Naive thymus-derived CD4-positive, alpha-beta T cell (primary cell): ENCODE measurements at places on chromosomes 7 and 10. TPM values are rescaled to one million over a fixed set of nuclear protein-coding genes. Genes with fewer than 3 reads are reported as not detected.
A peak's percentile ranks its signal among the peaks of the same experiment; 100 is the strongest.

DNA sequence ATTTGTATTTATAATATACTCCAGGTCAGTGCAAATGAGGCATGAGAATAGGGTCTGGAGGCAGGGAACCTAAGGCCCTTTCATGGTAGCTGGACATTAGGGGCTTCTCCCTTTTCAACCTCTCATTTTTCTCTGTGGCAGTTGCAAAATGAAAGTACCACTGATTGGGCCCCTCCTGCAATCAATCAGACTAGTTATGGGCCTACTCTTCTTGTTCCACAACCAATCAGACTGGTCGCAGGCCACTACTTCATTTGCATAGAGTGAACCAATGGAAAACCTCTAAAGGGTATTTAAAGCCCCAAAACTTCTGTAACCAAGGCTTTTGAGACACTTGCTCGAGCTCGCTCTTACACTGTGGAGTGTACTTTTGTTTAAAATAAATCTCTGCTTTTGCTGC, 10.0 kb upstream of the PRPS1L1 start:
- no peak for DNase-seq
- H3K36me3 ChIP-seq = no peaks in the 10 kb centered on the region
- H3K27me3 ChIP-seq = no peaks in the 10 kb centered on the region
- H3K27ac ChIP-seq = no peak overlapping the region

DNA sequence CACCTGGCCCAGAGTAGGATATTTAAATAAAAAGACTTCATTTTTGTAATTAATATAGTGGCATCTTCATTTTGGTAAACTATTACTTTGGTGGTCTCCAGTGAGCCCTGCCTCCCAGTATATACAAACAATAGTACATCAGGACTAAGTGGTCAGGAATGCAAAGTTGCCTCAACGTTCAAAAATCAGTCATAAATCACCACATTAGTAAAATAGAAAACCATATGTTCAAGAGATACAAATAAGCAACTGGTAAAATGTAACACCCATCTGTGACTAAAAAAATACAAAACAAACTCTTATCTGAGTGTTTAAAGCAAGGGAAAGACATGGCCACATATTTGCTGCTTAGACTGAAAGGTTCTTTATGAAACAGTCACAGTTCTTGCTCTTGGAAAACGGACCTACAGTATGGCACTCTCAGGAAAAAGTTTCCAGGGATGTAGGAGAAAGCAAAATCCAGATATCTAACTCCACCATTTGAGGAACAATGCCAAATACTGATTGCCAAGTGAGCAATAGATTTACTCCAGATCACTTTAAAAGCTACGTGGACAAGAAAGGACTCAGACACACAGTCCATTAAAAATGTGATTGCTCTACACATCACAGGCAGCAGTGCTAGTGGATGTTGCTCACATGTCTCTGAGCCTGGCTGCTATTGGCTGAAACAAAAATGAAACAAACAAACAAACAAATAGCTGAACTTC, 15.1 kb upstream of the RHOBTB1 start:
- H3K27me3 ChIP-seq = no peaks in the 10 kb centered on the region
- no peaks in the 10 kb centered on the region for H3K36me3 ChIP-seq
- no peak overlapping the region for H3K27ac ChIP-seq
- no peak overlapping the region for H3K4me3 ChIP-seq
- no peaks in the 10 kb centered on the region for H3K4me1 ChIP-seq

- no peak overlapping the region for H3K4me3 ChIP-seq
- H3K27me3 ChIP-seq = no peaks in the 10 kb centered on the region
- DNase-seq = no peak
- no peaks in the 10 kb centered on the region for H3K4me1 ChIP-seq
- no peak overlapping the region for H3K27ac ChIP-seq
These were observed 280.0 kb downstream of the DGKB start for GRCh38 chr7:14622559-14622958.

DNA sequence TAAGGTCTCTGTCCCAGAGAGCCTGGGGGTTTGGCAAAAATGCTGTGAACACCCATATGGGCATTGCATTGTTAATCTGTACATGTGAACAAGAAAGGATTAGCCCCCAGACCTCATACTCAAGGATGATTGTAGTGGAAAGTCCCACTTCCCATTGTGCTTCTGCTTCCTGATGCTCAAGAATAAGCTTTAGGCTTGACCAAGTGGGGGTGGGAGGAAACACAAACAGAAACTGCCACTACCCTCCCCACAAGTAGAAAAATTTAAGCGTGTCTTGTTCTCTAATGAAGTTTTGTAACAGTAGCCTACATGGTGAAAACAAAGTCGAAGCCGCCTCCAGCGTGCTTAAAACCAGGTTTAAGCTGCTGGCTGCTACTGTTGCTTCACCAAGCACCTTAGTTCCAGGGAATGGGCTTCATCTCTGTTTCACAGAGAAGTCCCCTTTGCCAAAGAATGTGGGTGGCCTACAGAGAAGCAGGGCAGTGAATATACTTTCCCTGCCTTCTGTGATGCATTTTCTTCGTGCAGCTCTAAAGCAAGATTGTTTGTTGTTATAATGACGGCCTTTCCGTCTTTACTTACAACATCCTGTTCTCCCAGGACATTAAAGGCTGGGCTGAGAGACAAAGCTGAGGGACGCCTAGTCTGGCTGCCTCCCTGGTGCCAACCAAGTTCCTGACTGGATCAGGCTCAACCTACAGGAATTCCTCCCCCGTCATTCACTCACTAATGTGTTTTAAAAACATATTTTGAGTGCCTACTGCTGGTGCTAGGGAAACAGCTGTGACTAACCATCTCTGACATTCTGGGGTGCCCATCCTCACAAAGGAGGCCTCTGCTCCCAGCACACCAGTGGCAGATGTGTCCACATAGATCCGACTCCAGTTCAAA, 32.1 kb upstream of the CCSER2 start:
- H3K4me3 ChIP-seq = no peak overlapping the region
- H3K4me1 ChIP-seq = no peaks in the 10 kb centered on the region
- no peaks in the 10 kb centered on the region for H3K36me3 ChIP-seq
- H3K27me3 ChIP-seq = no peaks in the 10 kb centered on the region
- no peak for DNase-seq
- H3K27ac ChIP-seq = no peak overlapping the region

- no peaks in the 10 kb centered on the region for H3K4me1 ChIP-seq
- H3K36me3 ChIP-seq = no peaks in the 10 kb centered on the region
- H3K27ac ChIP-seq = no peak overlapping the region
- DNase-seq = no peak
- no peak overlapping the region for H3K4me3 ChIP-seq
- no peaks in the 10 kb centered on the region for H3K27me3 ChIP-seq
These were observed 154.2 kb downstream of the SEMA3A start for GRCh38 chr7:84040355-84040754.

DNA sequence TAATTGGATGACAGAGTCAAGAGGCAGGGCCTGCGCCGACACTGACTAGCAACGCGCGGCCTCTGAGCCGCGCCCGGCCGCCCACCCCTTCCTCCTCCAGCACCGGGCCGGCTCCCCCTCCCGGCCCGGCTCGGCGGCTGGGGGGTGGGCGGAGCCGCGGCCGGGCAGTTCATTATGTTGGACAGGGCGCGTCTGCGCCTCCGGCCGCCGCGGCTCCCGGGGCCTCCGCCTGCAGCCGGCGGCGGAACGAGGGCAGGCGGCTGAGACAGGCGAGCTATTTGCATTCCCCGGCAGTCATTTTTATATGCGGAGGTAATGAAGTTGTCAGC, 106.7 kb downstream of the SNX10 start:
- H3K27me3 ChIP-seq = peaks cover 6% of the 10 kb centered on the region
- no peaks in the 10 kb centered on the region for H3K36me3 ChIP-seq

- no peaks in the 10 kb centered on the region for H3K36me3 ChIP-seq
- H3K4me1 ChIP-seq = no peaks in the 10 kb centered on the region
- no peaks in the 10 kb centered on the region for H3K27me3 ChIP-seq
- DNase-seq = no peak
These were observed 47.2 kb downstream of the EXOC4 start for GRCh38 chr7:133300088-133300487.

DNA sequence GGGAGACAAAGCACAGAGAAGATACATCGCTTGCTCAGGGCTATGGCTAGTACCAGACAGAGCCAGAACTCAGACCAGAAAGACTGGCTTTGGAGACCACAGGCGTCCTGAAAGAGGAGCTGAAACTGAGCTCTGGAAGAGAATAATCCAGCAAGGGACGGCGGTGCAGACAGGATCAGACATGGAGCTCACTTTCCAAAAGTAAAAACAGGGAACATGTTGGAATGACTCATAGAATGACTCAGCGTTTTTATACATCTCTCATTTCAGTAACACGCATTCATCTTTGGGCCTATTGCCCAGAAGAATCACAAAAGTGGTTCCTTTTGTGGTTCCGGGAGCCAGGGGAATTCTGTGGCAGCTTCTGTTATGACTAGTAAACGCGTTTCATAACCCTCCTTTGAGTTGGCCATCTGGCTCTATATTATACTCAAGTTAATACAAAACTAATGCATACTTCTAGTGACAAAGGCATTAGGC, 37.2 kb downstream of the PLEKHS1 start:
- H3K27me3 ChIP-seq = no peaks in the 10 kb centered on the region
- H3K4me3 ChIP-seq = no peak overlapping the region
- no peaks in the 10 kb centered on the region for H3K4me1 ChIP-seq
- no peak overlapping the region for H3K27ac ChIP-seq
- no peaks in the 10 kb centered on the region for H3K36me3 ChIP-seq
- no peak for DNase-seq

DNA sequence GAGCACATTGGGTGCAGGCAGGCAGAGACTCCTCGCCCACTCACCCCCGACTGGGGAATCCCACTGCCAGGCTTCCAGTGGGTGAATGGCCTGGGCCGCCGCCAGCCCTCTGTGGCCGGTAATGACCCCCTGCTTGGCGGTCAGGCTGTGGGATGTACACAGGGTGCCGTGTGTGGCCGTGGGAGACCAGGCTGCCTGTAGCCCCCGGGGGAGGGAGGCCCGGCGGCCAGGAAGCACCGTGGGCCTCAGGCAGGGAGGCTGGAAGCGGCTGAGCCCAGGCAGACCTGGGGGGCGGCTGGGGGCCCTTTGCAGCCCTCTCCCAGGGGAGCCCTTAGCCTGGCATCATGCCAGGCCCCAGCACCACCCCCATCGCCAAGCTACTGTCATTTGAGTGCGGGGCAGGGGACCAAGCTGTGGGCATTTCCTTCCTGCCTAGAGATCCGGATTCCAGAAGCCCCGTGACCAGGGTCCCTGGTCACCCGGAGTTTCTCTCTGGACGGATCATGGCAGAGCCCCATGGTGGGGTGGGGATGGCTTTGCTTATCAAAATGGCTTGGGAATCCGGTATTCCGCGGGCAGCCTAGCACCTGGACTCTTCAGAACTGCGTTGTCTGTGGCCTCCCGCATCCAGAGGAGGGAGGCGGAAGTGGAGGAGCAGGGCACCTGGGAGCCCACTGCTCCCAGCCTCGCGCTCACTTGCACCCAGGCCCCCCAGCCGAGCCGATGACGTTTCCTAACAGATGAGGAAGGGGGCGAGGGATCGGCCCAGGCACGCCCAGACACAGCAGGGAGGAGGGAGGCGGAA, 1.1 kb downstream of the TTYH3 start:
- H3K36me3 ChIP-seq = no peaks in the 10 kb centered on the region
- DNase-seq = peak; percentile 39
- peak overlapping the region; percentile 58 for H3K4me3 ChIP-seq
- H3K4me1 ChIP-seq = peaks cover 16% of the 10 kb centered on the region
- H3K27me3 ChIP-seq = no peaks in the 10 kb centered on the region
- H3K27ac ChIP-seq = peak overlapping the region; percentile 79

- no peak overlapping the region for H3K4me3 ChIP-seq
- no peaks in the 10 kb centered on the region for H3K27me3 ChIP-seq
- no peaks in the 10 kb centered on the region for H3K4me1 ChIP-seq
- H3K36me3 ChIP-seq = no peaks in the 10 kb centered on the region
These were observed 136.1 kb upstream of the LYZL2 start for GRCh38 chr10:30765616-30766015.

- no peaks in the 10 kb centered on the region for H3K36me3 ChIP-seq
- H3K27ac ChIP-seq = no peak overlapping the region
- H3K4me1 ChIP-seq = no peaks in the 10 kb centered on the region
- no peak overlapping the region for H3K4me3 ChIP-seq
- no peaks in the 10 kb centered on the region for H3K27me3 ChIP-seq
These were observed 541.4 kb downstream of the TCERG1L start for GRCh38 chr10:130770018-130770630.

- no peak overlapping the region for H3K4me3 ChIP-seq
- H3K4me1 ChIP-seq = no peaks in the 10 kb centered on the region
- H3K36me3 ChIP-seq = no peaks in the 10 kb centered on the region
- no peak for DNase-seq
- H3K27ac ChIP-seq = no peak overlapping the region
- no peaks in the 10 kb centered on the region for H3K27me3 ChIP-seq
These were observed 21.5 kb downstream of the SKAP2 start for GRCh38 chr7:26842897-26843296.

- H3K27ac ChIP-seq = no peak overlapping the region
- H3K27me3 ChIP-seq = no peaks in the 10 kb centered on the region
- no peak for DNase-seq
- H3K4me1 ChIP-seq = peaks cover 10% of the 10 kb centered on the region
These were observed 17.1 kb downstream of the URGCP start for GRCh38 chr7:43888993-43889945.

- no peaks in the 10 kb centered on the region for H3K36me3 ChIP-seq
- DNase-seq = no peak
- no peaks in the 10 kb centered on the region for H3K4me1 ChIP-seq
- H3K4me3 ChIP-seq = no peak overlapping the region
These were observed 24.5 kb upstream of the MRC1 start for GRCh38 chr10:17784688-17785087.

DNA sequence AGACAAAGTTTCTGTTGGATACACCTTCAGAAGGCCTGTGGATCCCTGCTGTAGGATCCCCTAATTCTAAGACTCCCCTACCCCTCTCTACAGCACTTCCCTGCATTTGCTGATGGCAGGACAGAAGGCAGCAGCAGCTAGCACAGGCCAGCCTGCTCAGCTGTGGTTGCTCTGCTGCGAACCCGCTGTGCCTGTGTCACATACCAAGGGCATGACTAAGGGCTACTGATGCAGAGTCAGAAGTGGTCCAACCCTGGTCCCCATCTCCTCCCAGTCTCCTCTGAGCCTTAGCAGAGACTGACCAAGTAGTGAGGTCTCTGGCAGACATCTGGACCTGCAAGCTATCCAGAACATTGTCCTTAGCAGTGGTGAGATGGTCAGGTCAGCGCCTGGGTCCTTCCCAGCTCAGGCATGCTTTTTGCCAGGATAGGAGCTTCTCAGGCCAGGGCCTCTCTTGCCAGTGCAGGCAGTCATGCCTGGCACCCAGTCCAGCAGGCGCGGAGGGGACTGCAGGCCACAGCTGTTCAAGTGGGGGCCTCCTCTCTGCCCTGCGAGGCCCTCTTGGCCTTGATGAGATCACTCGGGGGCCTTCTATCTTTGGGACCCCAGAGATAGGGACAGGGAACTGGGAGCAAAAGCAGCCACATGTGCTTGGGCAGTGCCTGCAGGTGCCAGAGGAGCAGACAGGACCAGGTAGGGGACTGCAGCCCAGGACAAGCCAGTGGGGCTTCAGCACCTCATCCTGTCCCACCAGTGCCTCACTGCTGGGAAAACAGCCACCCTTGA, 146.4 kb downstream of the ZNF248 start:
- H3K36me3 ChIP-seq = no peaks in the 10 kb centered on the region
- H3K27me3 ChIP-seq = no peaks in the 10 kb centered on the region
- no peaks in the 10 kb centered on the region for H3K4me1 ChIP-seq
- no peak overlapping the region for H3K4me3 ChIP-seq
- no peak overlapping the region for H3K27ac ChIP-seq

The PLXNA4 gene
- 1.1 TPM for polyA plus RNA-seq

The TMEM184A gene
- 0.06 TPM for polyA plus RNA-seq

The ARHGAP21 gene
- 11.2 TPM for polyA plus RNA-seq

The TCERG1L gene
- polyA plus RNA-seq = not detected

The DENND11 gene
- 19.4 TPM for polyA plus RNA-seq

The TMEM229A gene
- polyA plus RNA-seq = not detected
